ENCODE measurements at places on chromosomes 5 and 9. TPM values are rescaled to one million over a fixed set of nuclear protein-coding genes. Genes with fewer than 3 reads are reported as not detected.

GRCh38 chr9:113781896-113782295 lies 94.2 kb upstream of the ZNF618 start:
- H3K36me3 ChIP-seq = no peaks in the 10 kb centered on the region
- H3K4me3 ChIP-seq = no peak overlapping the region
- H3K4me1 ChIP-seq = peaks cover 3% of the 10 kb centered on the region
- DNase-seq = no peak
- H3K27me3 ChIP-seq = no peaks in the 10 kb centered on the region
- H3K27ac ChIP-seq = no peak overlapping the region

The REEP5 gene
- 46.2 TPM for total RNA-seq

The FOXD4L6 gene
- total RNA-seq = 0.13 TPM

- no peak for DNase-seq
- H3K4me1 ChIP-seq = no peaks in the 10 kb centered on the region
- H3K4me3 ChIP-seq = no peak overlapping the region
- no peak overlapping the region for H3K27ac ChIP-seq
- no peaks in the 10 kb centered on the region for H3K27me3 ChIP-seq
Measured at GRCh38 chr9:72494051-72494450, 27.4 kb upstream of the TMC1 start.

The SOHLH1 gene
- total RNA-seq = not detected

The PCDHB9 gene
- 2.6 TPM for total RNA-seq

- peak; percentile 61 for DNase-seq
- H3K4me3 ChIP-seq = no peak overlapping the region
- no peaks in the 10 kb centered on the region for H3K36me3 ChIP-seq
- H3K27ac ChIP-seq = no peak overlapping the region
- H3K27me3 ChIP-seq = no peaks in the 10 kb centered on the region
Measured at GRCh38 chr5:146425023-146425422, 22.1 kb upstream of the TCERG1 start.

DNA sequence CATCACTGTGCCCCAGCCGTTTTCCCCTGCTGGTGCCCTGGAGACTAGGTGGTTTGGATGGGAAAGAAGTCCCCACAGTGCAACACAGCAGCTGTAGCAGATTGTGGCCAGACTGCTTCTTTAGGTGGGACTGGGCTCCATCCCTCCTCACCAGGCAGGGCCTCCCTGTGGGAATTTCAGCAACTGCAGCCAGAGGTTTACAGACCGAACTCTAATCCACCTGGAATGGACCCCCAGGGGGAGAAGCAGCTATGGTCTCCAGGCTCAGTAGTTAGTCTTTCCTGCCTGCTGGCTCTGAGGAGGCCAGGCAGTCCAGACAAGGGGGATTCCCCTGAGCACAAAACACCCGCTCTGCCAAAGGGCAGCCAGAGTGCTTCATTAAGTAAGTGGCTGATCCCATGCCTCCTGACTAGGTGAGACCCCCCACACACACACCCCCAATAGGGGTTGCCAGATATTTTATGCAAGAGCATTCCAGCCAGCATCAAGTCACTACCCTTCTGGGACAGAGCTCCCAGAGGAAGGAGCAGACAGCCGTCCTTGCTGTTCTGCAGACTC lies 188.9 kb downstream of the SGCD start:
- no peaks in the 10 kb centered on the region for H3K4me1 ChIP-seq
- H3K27me3 ChIP-seq = no peaks in the 10 kb centered on the region
- no peak overlapping the region for H3K4me3 ChIP-seq
- no peak overlapping the region for H3K27ac ChIP-seq
- DNase-seq = peak; percentile 39
